ENCODE measurements at places on chromosomes 3 and 15. TPM values are rescaled to one million over a fixed set of nuclear protein-coding genes. Genes with fewer than 3 reads are reported as not detected.

CYP1A2 gene
- total RNA-seq = not detected

GRCh38 chr3:3636815-3637214, 162.4 kb upstream of the LRRN1 start:
- no peak for DNase-seq

- no peak for DNase-seq
These were observed 3.6 kb upstream of the RASL12 start for GRCh38 chr15:65071381-65071811.

DNA sequence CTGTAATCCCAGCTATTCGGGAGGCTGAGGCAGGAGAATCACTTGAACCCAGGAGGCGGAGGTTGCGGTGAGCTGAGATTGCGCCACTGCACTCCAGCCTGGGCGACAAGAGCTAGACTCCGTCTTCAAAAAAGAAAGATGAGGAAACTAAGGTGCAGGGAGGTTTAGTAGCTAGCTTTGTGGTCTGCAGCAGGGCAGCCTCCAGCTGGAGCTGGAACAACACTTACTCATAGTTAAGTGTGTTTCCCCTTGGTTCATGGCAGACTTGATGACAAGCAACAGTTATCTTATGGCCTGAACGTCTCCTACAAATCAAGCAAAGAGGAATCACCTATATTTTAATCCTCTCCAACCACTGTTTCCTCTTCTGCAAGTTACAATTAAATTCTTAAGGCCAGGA, 12.6 kb downstream of the KAT2B start:
- no peak for DNase-seq

GRCh38 chr15:40087068-40087810, 21.4 kb downstream of the BMF start:
- DNase-seq = no peak

DNA sequence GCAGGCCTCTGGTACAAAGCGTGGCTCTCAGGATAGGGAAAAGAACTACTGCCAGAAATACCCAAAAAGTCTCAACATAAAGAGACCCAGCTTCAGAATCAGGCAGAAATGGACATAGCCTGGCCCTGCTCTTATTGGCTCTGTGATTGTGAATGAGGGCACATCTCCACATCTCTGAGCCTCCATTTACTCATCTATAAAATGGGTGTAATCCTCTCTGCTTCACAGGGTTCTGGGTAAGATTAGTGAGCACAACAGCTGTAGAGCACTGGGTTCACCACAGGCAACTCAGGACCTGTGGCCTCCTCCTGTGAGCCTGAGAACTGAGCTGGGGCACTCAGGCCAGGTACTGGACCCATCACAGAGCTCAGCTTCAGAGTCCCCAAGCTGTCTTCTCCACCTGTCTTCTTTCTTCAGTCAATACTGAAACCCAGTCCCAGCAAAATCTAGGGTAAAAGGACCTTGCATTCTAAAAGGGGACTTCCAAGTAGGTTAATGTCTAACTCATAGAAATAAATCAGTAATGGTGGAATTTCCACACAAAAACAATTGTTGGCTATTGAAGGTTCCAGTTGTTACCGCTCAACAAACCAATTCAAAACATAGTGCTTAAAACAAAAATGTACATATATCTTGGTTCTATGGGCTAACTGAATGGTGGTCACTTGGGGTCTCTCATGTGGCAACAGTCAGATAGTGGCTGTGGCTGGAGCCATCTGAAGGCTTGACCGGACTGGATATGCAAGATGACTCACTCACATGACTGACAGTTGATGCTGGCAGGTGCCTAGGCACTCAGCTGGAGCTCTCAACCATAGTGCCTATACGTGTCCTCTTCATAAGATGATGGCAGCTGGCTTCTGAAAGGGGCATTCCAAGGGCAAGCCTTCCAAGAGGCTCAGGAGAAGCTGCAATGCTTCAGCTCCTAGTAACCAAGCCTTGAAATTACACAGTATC, 47.3 kb downstream of the TRIM42 start:
- no peak for DNase-seq

- DNase-seq = peak; percentile 9
These were observed 141.4 kb upstream of the MRPS22 start for GRCh38 chr3:139202226-139202958.

- DNase-seq = no peak
These were observed 86.3 kb upstream of the PRICKLE2 start for GRCh38 chr3:64311424-64312061.

DNA sequence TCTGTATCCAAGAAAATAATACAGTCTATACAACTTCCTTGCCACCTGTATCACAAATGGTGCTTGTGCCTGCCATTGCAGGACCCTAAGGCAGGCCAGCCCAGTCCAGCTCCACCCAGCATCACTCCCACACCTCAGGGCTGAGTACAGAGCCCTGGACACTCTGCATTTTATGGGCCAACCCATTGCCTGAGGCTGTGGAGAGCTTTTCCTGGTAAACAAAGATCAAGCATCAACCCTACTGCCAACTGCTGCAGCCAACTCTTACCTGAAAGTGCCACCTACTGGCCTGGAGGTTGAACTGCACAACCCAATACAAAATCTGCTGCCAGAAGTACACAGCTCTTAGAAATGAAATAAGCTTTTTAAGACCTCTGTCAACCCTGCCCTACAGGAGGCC, 1082.2 kb downstream of the NAALADL2 start:
- no peak for DNase-seq

ZNF609 gene
- total RNA-seq = 35.3 TPM

DNA sequence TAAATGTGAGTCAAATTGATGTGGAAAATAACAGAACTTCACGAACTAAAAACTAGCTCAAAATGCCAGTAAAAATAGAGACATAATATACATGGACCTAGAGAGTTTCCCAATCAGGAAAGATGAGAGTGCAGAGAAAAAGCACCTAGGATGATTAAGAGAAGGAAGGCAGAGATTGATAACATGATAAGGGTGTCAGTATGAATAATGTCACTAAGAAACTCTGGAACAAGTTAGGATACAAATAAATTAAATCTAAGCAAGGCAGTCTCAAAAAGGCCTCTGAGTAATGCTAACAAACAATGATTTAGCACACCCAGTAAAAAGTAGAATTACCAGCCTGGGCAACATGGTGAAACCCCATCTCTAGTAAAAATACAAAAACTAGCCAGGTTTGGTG, 304.7 kb upstream of the DPPA4 start:
- no peak for DNase-seq

RTF1 gene
- 26.8 TPM for total RNA-seq

DNA sequence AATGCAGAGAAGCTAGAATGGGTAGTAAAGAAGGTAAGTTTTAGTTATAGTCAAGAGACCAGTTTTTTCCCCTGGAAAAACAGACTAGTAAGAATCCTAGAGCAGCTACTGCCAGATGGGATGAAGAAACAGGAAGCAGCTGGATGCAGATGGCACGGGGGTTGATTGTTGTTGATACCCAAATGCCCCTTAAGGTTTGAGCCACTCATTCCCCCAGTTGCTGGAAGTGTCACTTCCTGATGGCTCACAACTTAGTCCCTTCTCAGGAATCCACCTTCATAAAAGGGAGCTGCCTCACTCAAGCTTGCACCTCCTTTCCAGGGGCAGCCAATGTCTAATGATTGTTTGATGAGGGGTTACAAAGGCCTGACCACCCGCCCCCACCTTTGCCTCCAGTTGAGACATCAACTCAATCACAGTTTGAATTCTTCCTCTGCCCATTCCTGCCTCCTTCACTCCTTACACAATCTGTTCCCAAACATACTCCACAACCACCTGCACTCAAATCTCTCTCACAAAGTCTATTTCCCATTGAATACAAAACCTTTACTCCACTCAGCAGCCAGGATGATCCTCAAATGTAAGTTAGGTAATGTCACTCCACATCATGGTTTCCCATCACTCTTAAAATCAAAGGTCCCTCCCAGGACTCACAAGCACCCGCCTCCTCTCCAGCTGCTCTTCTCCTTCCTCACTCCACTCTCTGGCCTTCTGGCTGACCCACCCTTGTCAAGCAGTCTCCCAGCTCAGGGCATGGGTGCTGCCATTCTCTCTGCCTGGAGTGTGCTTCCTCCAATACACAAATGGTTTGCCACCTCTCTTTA, 450.1 kb upstream of the THBS1 start:
- DNase-seq = no peak

GRCh38 chr3:9088441-9089353, 125.4 kb upstream of the RAD18 start:
- no peak for DNase-seq

- DNase-seq = no peak
These were observed 279.6 kb upstream of the PLSCR5 start for GRCh38 chr3:146884721-146885120.

- no peak for DNase-seq
These were observed 13.5 kb downstream of the EFHB start for GRCh38 chr3:19920401-19921080.

- no peak for DNase-seq
These were observed 40.1 kb downstream of the ABI3BP start for GRCh38 chr3:100953103-100953502.

DNA sequence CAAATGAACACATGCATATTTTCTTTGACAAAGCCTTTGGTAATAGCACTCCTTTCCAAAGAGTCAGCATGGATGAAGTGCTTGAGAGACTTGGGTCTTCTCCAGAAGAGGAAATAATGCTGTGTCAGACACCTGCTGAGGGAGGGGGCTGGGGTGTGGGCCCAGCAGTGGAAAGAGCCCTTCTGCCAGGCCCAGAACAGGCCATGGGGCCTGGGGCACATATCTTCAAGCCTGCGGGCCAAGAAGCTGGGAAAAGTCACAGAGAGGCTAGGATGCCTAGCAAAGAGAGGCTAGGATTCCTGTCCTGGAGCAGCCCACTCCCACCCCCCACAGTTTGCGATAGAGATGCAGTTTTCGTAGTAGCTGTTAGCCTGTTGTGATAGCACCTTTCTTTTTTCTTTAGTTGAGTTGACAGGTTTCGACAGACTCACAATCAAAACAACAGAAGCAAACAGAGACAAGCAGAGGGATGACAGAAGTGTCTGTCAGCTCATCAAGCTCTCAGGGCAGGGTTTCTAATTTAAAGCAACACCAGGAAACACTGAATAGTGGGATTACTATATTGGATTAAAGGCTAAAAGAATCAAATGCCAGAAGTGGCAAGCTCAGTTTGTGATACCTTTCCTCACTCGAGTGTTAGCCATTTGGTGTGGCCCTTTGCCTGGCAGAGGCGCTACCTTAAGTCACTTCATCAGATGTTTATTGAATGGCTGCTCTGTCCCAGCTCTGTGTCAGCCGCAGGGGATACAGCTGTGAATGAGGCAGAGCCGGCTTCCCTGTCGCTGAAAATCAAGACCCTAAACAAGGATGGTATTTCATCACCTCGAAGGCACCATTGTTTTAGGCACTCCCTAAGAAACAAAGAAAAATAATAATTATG, 19.0 kb downstream of the CMTM7 start:
- DNase-seq = no peak

- DNase-seq = no peak
These were observed 122.2 kb upstream of the TP63 start for GRCh38 chr3:189508784-189509501.

FBXO40 gene
- total RNA-seq = not detected

DNA sequence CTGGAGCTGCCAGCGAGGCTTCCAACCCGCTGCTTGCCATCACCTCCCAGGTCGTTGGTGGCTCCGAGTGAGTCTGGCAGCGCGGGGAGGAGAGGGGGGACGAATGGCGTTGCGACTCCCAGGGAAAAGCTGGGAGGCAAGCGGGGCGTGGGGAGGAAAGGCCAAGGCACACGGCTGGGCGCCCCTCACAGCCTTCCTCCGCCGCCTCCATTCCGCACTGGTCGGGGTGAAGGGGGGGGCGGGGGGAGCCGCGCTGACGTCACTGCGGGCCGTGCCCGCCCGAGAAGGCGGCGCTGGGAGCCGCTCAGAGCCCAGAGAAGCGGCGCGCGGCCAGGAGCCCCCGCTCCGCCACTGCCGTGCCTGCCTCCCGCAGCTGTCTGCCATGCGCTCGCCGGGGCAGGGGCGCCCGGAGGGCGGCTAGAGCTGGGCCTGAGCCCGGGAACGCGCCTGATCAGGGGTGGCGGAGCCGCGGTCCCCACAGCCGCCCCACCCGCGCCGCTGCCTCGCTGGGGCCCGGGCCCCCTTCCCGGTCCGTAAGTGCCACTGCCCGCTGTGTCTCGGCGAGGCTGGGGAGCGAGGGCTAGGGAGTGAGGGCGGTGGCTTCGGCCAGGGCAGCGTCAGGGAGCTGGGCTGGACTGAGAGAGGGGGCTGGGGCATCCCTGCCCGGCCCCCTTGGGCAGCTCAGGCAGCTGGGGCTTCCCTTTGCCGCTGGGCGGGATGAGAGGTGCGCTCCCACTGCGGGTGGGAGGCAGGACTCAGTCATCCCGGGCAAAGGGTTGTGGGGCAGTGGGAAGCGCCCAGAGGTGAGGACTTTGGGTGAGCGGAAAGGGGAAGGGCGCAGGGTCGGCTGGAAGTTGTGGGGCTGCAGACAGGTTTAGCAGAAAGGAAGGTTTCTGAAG, 27.8 kb upstream of the POLG start:
- no peak for DNase-seq

- DNase-seq = no peak
These were observed 60.5 kb upstream of the TFRC start for GRCh38 chr3:196142202-196142956.

P2RY1 gene
- 0.74 TPM for total RNA-seq

TICRR gene
- 23.1 TPM for total RNA-seq

All from activated naive CD8-positive, alpha-beta T cell treated with anti-CD3 and anti-CD28 coated beads for 36 hours (primary cell).